ENCODE measurements at places on chromosomes 1 and 21.

DNA sequence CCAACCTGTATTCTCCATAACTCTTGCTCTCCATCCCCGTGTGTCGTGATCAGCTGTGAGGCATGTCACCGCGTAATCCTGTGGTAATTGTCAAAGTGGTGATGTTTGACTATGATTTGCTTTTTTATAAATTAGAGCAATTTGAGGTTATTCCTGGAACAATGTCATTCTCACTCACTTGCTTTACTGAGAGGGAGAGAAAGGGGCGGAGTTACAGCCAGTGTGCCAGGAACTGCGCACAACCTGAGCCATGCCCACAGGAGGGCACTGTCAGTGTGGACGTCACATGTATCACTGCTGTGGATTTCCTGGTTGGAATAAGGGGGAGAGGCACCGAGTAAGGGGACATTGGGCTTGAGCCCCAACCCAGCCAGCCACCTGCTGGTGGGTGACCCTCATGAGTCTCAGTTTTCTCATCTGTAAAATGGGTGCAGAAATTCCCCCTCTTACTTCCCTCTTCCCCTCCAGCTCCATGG, 6.9 kb downstream of the ADGRB2 start:
- DNase-seq: no peak

GRCh38 chr1:237115035-237115434, 73.1 kb downstream of the RYR2 start:
- no peak for DNase-seq

GRCh38 chr1:3501856-3502640, 47.6 kb downstream of the ARHGEF16 start:
- no peak for DNase-seq

DNA sequence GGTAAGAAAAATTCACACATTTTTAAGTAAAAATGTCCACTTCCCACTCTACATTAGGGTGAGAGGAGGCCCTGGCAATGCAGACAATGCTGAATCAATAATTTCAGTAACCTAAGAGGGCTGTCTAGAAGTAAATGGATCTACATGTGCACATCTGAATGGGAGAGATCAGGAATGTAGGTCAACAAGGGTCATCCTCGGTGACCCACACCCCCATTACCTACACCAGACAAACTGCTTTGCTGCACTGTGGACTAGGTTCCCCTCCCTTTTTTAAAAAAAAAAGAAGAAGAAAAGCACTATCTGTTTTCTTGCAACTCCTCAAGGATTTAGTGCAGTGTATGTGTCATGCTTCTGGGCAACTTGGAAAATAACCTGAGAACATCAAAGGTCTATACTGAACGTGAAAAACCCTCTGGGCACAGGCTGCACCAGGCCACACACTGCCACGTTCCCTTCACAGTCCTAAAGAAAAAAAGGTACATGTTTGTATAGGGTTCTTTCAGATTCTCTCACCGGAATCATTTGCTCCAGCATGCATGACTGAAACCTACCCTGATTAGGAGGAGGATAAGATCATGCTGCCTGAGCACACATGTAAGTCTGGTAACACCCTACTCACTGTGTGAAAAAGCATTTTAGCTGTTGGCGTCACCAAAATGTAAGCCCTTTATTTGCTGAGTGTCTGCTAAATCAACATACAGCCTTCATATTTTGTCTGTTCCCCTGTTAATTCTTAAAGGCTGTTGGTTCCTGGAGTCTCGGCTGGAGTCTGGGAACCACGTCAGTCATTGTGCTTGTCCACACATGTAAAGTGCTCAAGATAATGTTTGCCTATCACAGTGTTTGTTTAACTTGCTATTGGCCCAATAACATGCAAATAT, 341.0 kb downstream of the SMYD3 start:
- no peak for DNase-seq

DNA sequence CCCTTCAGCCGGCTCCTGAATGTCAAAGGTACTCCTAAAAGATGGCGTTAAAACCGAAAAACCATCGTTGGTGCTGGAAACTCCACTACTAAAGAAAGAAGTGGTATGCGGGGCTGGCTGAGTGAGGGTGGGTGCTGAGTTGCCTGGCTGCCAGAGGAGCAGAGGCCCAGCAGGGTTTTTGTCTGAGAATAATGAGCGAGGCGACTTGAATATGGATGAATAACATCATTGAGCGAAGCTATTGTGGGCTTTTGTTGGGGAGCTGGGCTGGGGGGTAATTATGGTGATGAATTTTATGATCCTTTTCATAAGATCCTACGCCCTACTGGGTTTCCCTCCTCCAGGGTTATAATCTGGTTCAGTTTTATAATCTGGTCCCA, 2.0 kb downstream of the PDPN start:
- no peak for DNase-seq

- DNase-seq: no peak
Observed at GRCh38 chr1:93344886-93345632, 648 bp upstream of the DR1 start.

DNA sequence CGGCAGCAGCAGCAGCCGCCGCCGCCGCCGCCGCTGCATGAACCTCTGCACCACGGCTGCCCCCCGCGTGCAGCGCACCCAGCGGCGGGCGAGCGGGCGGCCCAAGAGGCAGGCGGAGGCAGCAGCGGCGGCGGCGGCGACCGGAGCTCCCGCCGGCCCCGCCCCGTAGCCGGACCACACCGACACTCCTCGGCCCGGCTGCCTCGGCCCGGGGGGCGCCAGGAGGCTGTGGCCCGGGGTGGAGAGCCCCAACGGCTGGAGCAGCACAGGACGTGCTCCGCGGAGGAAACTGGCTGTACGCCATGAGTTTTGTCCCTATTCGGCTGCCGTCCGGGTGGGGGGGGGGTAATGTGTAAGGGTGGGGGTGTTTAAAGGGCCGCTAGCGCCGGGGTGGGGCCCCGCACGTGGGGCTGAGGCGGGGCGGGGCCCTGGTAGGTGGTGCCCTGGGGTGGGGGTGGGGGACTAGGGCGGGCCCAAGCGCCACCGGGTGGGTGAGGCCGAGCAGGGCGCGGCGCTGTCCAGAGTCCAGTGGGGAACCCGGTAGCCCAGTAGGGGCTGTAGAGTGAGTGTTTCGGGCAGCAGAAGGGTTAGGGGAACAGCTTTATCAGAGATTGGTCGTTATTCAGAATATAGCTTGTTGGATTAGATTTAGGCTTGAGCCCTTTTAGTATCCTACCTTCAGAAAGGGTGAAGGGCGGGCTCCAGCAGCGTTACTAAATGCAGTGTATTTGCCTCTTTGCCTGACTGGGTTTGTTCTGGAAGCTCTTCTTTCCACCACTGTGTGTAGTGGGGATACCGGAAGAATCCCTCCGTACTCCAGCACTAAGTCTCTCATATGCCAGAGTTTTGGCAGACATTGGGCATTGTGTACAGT, at the start of gene FAM78B:
TSS of gene FAM78B (minus strand) at position 304 of the 874 bp plus-strand sequence. CDS start 753 bp downstream, outside the sequence.
- DNase-seq: peak; percentile 48

DNA sequence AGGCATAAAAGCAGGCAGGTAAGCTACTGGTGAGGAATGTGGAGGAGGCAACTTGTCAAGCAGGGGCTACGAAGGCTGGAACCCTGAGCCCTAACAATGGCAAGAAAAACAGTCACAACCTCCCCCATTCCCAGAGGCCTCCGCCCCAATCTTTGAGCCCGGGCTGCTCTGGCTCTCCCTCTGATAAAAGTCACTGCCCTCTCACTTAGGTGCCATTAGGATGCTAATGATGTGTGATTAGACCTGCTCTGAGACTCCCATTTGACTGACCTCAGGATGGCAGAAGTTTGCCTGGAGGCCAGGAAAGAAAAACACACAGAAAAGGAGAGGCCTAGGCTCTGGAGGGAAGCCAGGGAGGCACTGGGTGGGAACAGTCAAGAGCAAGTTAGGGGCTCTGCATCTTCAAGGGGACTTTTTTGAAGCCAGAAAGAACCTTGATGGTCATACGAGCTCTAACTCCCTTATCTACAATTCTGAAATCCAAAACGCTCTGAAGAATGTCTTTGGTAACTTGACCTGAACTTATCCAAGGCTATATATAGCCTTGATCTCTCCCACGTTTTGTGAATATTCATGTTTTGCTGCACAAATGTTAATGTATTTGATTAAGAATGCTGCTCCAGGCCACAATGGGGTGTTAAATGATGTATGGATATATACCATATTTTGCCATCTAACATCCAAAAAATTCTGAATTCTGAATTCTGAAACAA, 98.9 kb downstream of the TRABD2B start:
- no peak for DNase-seq

GRCh38 chr21:43921571-43921978, 56.6 kb downstream of the AGPAT3 start:
- no peak for DNase-seq

DNA sequence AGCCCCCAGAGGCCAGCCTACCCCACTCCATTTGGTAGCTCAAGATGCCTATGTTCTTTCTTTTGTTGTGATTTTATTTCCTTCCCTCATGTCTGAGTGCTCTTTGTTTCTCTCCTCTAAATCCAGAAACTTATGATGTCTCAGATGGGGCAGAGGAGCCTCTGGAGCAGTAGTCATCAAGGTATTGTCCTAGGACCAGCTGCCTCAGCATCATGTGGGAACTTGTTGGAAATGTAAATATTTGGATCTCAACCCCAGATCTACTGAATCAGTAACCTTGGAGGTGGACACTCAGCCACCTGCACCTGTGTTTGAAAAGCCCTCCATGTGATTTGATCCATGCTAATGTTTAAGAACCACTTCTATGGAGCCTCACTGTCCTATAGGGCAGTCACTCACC, 593.1 kb upstream of the PLXNA2 start:
- no peak for DNase-seq

DNA sequence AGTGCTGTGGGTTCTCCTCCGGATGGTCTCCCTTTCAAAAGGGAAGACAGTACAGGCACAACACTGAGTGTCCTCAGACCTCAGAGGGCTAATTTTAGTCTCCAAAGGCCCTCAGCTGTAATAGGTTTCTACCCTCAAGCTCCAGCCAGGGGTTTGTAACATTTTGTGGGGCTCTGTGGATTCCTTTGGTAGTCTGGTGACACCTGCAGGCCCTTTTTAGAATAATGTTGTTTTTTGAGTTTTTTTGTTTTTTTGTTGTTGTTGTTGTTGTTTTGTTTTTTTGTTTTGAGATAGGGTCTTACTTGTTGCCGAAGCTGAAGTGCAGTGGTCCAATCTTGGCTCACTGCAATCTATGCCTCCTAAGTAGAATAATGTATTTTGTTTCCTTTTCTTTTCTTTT, 15.0 kb upstream of the TMEM201 start:
- no peak for DNase-seq

DNA sequence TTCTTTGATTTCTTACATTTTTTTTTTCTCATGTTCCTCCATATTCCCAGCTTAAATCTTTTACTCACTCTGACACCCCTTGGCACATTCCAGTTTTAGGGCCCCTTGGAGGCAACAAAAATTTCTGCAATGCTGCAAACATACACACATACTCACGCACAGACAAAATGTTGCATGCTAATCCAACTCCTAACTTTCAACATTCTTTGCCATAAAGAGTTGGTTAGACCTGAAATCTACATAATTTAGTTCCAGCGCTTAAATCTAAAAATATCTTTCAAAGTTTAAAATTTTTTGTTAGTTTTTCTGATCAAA, 103.9 kb downstream of the PTPN14 start:
- no peak for DNase-seq

- DNase-seq: no peak
Observed at GRCh38 chr21:14690886-14691285, 144.8 kb upstream of the SAMSN1 start.

GRCh38 chr1:167249702-167250101, 29.0 kb downstream of the POU2F1 start:
- no peak for DNase-seq

- DNase-seq: no peak
Observed at GRCh38 chr1:111665497-111665896, 45.9 kb downstream of the RAP1A start.

- DNase-seq: no peak
Observed at GRCh38 chr1:86421601-86422280, 2.2 kb upstream of the CLCA2 start.

DNA sequence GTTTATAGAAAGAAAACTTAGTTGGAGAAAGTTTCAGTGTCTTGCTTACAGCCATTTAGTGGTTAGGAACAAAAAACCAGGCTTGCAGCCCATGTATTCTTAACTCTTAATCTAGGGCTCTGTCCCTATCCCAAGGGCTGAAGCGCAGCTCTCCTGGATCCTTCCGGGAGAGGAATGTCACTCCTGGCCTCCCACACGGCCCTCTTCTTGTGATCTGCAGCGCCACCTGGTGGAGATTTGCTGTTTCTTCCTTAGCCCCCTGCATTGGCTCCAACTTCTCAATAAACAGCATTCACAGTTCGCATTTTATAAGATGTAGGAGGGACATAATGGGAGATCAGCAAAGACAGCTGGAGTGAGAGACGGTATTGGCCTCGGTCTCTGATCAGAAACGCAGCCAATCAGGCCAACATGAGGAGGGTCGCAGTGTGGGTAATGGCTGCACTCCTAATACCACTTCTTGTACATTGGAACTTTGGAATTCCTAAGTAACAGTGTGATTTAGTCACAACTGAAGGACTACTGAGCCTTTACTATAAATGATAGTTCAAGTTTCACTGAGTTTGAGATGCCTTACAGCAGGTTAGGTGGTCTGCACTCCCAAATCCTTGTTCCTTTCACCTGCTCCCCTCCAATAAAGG, 283.4 kb downstream of the ASTN1 start:
- peak; percentile 30 for DNase-seq

- DNase-seq: peak; percentile 48
Observed at GRCh38 chr1:52632732-52633290, at the start of gene SHISAL2A. Gene SHISAL2A, plus strand, starts transcription at chr1:52633168. Its CDS starts 326 bp downstream, at chr1:52633494.

- DNase-seq: no peak
Observed at GRCh38 chr1:208105756-208106155, 138.4 kb downstream of the PLXNA2 start.

GRCh38 chr1:6313393-6314200, 52.7 kb upstream of the GPR153 start:
- no peak for DNase-seq

DNA sequence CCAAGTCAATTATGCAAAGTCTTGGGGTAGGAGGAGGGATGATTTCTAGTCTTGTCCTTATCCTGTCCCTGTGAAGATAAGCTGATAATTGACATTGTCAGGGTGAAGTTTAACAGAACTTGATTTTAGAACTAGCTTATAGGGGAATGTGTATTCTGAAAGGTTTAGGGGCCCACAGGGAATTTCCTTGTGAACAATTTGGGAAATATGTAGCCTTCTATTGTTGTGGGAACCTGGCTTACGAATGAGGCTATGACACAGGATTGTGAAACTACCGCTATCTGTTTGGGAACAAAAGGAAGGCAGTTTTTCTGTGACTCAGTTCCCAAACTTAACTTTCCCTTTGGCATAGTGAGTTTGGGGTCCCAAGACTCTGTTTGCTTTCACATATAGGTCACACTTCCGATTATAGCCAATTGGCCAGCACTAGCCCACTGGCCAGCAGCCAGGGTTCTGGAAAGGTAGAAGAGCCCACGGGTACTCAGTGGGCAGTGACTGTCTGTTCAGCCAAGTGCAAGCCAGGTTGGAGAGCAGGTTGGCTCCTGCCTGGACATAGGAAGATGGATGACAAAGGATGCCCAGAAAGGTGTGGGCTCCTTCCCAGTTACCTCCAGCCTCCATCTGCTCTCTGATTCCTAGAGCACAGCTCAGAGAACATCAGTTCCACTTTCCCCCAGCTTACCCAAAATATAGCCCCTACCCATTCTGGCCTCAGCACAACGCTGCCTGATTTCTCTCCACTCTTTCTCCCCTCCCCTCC, 35.5 kb downstream of the H3-3A start:
- DNase-seq: no peak

GRCh38 chr1:107936498-107937481, 28.2 kb downstream of the VAV3 start:
- peak; percentile 49 for DNase-seq

- DNase-seq: no peak
Observed at GRCh38 chr1:242605521-242605920, 81.0 kb upstream of the PLD5 start.

GRCh38 chr1:48190881-48191280, 31.6 kb upstream of the SLC5A9 start:
- no peak for DNase-seq

- DNase-seq: no peak
Observed at GRCh38 chr1:26302733-26303405, 3.6 kb downstream of the UBXN11 start.
